ENCODE measurements at places on chromosomes 13 and 19. TPM values are rescaled to one million over a fixed set of nuclear protein-coding genes. Genes with fewer than 3 reads are reported as not detected.

ZNF813 gene
- 4.0 TPM for total RNA-seq

GRCh38 chr19:16901491-16902175, 12.8 kb downstream of the F2RL3 start:
- DNase-seq, result no peak

DNA sequence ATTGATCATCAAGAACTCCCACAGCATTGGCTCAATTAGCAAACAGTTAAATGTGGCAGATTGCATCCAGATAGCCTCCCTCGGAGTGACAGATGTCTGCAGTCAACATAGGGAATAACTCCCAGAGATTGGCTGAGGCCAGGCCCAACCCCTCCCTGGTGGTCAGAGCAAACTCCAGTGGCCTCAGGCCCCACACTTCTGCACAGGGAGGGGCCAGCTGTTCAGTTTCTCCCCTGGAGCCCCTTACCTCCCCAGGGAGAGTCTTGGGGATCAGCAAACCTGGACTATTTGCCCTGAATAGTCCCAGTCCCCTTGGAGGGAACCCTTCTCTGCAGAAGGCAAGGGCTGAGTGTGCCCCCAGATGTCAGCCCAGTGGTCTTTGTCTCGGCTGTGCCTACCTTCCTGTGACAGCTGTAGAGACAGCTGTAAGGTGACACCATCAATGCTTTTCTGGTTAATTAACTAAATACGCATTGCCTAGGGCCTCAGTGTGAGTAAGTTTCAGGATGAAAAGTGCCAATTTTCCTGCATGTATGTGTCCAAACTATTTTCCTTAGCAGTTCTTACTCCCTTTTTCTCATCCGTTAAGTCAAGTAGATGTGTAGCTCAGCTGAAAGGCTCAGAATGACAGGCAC, 102.7 kb upstream of the UQCRFS1 start:
- DNase-seq, result no peak

GRCh38 chr19:13155472-13156359, 5.5 kb downstream of the IER2 start:
- DNase-seq, result peak; percentile 78

DNA sequence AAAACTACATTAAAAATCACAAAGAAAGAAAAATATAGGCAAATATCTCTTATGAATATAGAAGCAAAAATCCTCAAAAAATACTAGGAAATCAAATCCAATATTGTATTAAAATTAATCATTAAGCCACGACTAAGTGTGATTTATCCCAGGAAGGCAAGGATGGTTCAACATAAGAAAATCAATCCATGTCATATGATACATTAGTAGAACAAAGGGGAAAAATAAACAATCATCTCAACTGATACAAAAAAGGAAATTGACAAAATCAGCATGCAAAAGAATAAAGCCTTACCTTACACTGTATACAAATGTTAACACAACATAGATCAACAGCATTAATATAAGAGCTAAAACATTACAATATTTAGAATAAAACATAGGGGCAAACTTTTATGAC, 933.3 kb downstream of the PCDH9 start:
- no peak for DNase-seq
